ENCODE measurements at places on chromosomes 16 and 17. TPM values are rescaled to one million over a fixed set of nuclear protein-coding genes. Genes with fewer than 3 reads are reported as not detected.

MYH1 gene
- total RNA-seq: not detected

NLE1 gene
- total RNA-seq: 16.4 TPM

NTN1 gene
- total RNA-seq: 0.08 TPM

TEN1 gene
- 11.1 TPM for total RNA-seq

VAT1L gene
- 0.08 TPM for total RNA-seq

FKBP10 gene
- total RNA-seq: 494 TPM

DPEP3 gene
- total RNA-seq: not detected

ABCA3 gene
- 1.7 TPM for total RNA-seq

PLD6 gene
- 1.1 TPM for total RNA-seq

MRM3 gene
- total RNA-seq: 17.6 TPM

RCVRN gene
- total RNA-seq: not detected

ACSM2A gene
- total RNA-seq: not detected

CTU2 gene
- 23.7 TPM for total RNA-seq

SOX9 gene
- 0.94 TPM for total RNA-seq

NGFR gene
- 1.5 TPM for total RNA-seq

KRT12 gene
- not detected for total RNA-seq

C17orf78 gene
- total RNA-seq: not detected

ADAD2 gene
- not detected for total RNA-seq

KRTAP2-3 gene
- total RNA-seq: not detected

NOTUM gene
- total RNA-seq: 0.08 TPM

AATK gene
- total RNA-seq: 0.15 TPM

NOXO1 gene
- total RNA-seq: not detected

EVI2A gene
- total RNA-seq: 42.9 TPM

KRT13 gene
- total RNA-seq: not detected

ELMO3 gene
- 0.45 TPM for total RNA-seq

CD300H gene
- not detected for total RNA-seq

NOG gene
- total RNA-seq: 0.23 TPM

PMP22 gene
- total RNA-seq: 260 TPM

BAHCC1 gene
- 3.8 TPM for total RNA-seq

AANAT gene
- total RNA-seq: not detected

KCNH4 gene
- total RNA-seq: 0.12 TPM

C16orf86 gene
- 3.6 TPM for total RNA-seq

PRM1 gene
- not detected for total RNA-seq

OR1A1 gene
- total RNA-seq: not detected

SCNN1G gene
- not detected for total RNA-seq

CPNE7 gene
- 9.1 TPM for total RNA-seq

DNAI2 gene
- total RNA-seq: not detected

SRL gene
- not detected for total RNA-seq

CDC6 gene
- total RNA-seq: 5.6 TPM

MYL4 gene
- total RNA-seq: 0.08 TPM

PSMC5 gene
- 96.3 TPM for total RNA-seq

GPRC5C gene
- total RNA-seq: 9.7 TPM

C16orf54 gene
- total RNA-seq: not detected

SLC5A2 gene
- 0.15 TPM for total RNA-seq

GAST gene
- total RNA-seq: not detected

SHISA9 gene
- under 0.01 TPM for total RNA-seq

OTOP3 gene
- total RNA-seq: not detected

PLLP gene
- total RNA-seq: not detected

DNAH17 gene
- total RNA-seq: not detected

GUCY2D gene
- not detected for total RNA-seq

IL34 gene
- 8.4 TPM for total RNA-seq

SNAI3 gene
- not detected for total RNA-seq

SLC52A1 gene
- total RNA-seq: 0.15 TPM

MPP2 gene
- total RNA-seq: 3.0 TPM

FSCN2 gene
- 1.1 TPM for total RNA-seq

PIK3R6 gene
- total RNA-seq: not detected

All from smooth muscle cell of the coronary artery (primary cell).